ENCODE measurements at places on chromosomes 11 and 22. TPM values are rescaled to one million over a fixed set of nuclear protein-coding genes. Genes with fewer than 3 reads are reported as not detected.

HDAC10 gene
- 24.3 TPM for total RNA-seq

GRCh38 chr11:128904656-128905344 is 13.6 kb downstream of the KCNJ5 start:
- DNase-seq, result peak; percentile 36

IL17REL gene
- total RNA-seq, result not detected

- no peak for DNase-seq
These were observed 343.2 kb downstream of the AASDHPPT start for GRCh38 chr11:106420686-106421085.

All from pancreas (tissue), 10 donors.